HEK293T (cell line): ENCODE measurements at places on chromosomes 6 and 20.
A peak's percentile ranks its signal among the peaks of the same experiment; 100 is the strongest.

DNA sequence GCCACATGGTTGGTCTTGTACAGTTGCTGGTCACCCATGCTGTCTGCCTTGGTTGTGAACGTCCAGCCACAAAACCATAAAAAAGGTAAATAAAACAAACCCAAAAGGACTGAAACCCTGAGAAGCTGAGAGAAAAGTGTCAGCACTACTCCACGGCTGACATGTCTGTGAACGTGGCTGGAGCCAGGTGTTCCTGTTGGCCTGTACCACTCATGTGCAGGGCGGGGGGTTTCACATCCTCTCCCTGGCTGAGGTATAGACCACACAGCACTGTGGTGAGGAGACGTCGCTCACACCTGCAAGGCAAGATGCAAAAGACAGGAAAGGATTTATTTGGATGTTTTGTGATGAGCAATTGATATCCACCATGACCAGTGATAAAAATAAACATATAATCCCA is 51.9 kb upstream of the MRPS10 start:
- DNase-seq: no peak

GRCh38 chr6:22468256-22468965 is 101.0 kb upstream of the HDGFL1 start:
- no peak for DNase-seq

DNA sequence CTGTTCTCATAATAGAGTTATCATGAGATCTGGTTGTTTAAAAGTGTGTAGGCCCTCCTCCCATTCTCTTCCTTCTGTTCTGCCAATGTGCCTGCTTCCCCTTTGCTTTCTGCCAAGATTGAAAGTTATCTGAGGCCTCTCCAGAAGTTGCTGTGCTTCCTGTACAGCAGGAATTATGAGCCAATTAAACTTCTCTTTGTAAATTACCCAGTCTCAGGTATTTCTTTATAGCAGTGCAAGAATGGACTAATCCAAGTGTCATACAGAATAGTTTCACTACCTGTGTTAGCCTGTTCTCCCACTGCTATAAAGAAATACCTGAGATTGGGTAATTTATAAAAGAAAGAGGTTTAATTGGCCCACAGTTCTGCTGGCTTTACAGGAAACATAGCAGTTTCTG is 100.0 kb downstream of the CD24 start:
- no peak for DNase-seq

- no peak for DNase-seq
Observed at GRCh38 chr6:101395345-101395744, 1.8 kb downstream of the GRIK2 start.

DNA sequence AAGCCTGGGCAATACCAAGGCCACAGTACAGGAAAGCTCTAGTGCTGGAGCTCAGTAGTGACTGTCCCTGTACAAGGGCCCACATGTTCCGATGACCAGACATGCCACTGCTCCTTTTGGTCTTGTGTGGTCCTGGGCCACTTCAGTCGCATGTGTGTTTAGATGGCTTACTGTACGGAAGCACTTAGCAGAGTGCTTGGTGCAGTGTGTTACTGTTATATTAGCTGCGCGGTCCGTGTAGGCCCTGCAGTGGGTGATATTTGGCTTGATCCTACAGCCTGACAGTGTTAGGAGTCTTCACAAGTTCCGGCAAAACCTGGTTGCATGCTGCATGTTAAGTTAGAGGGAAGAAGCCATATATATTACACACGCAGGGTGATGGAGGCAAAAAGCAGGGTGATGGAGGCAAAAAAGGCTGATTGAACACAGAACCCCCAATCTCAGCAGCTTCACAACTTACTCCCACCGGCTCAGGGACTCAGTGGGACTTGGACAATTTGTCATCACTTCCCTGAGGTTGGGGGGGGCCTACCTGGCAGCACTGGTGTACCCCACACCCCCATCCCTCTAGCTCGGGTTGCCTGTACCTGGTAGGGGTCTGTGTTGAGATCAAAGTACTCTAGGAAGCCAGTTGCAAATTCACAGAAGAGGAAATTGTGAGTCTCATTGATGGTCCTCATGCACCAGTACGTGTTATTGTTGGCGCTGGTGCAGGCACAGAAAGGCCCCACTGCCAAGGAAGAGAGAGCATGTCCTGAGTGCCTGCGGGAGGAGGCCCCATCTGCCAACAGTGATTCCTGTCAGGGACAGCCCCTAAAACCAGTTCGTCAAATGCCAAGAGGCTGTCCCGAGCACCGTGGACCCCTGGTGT is 122.6 kb downstream of the SULF2 start:
- DNase-seq: no peak

- no peak for DNase-seq
Observed at GRCh38 chr6:143258945-143259344, 191.6 kb downstream of the ADAT2 start.

DNA sequence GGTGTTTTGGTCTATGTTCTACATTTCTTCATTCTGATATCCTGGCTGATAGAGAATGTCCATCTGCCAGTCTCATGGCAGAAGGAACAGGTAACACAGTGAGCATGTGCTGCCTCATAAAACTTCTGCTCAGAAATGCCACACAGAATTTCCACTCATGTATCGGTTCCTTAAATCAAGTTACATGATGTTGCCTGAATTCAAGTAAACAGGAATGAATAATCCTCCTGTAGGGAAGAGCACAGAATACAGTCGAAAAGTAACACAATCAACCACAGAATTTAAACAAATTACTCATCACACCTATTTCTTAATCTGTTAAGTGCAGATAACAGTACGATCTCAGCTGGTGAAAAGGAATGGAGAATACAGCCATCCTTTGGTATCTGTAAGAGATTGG is 74.7 kb downstream of the FAM217A start:
- DNase-seq: no peak

- DNase-seq: no peak
Observed at GRCh38 chr20:5895626-5896025, 54.7 kb downstream of the TRMT6 start.

DNA sequence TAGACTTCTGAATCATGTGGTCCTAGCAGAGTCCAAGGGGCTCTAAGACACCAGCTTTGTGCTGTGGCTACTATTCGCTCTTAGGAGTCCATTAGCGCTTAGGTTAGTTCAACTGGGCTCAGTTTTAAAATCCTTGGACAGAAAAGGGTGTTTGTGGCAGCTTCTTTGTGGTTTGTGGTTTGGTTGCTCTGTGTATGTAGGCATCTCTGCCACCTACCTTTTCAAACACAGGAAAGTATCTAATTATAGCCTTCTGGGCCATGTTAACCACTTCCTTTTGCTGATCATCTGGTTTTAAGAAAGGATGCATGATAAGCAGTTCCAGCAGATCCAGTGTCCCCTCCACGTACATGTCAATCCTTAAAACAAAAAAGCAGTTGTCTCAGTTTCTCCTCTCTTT is 10.8 kb downstream of the GSTA4 start:
- DNase-seq: no peak

GRCh38 chr6:124073021-124073420 is 269.4 kb downstream of the NKAIN2 start:
- no peak for DNase-seq

GRCh38 chr20:6525447-6526303 is 241.8 kb upstream of the BMP2 start:
- DNase-seq: peak; percentile 10

DNA sequence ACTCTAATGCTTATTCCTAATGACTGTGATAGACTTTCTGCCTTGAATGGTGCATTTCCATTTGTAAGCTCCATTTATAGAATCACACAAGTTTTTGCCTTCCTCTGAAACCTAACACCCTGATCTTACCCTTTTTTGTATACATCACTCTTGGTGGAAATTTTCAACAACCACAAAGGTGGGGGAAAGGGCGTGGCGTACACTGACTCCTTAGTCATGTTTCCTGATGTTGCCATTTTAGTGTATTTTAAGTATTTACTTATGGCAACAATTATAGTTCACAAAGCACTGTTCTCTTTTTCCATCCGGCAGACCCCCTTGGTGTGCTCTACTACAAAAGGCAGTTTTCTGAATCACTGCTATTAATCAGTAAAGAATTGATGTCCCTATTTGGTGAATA is 92.0 kb downstream of the ATXN1 start:
- no peak for DNase-seq

GRCh38 chr20:41182296-41183212 is 45.2 kb downstream of the PLCG1 start:
- DNase-seq: no peak

DNA sequence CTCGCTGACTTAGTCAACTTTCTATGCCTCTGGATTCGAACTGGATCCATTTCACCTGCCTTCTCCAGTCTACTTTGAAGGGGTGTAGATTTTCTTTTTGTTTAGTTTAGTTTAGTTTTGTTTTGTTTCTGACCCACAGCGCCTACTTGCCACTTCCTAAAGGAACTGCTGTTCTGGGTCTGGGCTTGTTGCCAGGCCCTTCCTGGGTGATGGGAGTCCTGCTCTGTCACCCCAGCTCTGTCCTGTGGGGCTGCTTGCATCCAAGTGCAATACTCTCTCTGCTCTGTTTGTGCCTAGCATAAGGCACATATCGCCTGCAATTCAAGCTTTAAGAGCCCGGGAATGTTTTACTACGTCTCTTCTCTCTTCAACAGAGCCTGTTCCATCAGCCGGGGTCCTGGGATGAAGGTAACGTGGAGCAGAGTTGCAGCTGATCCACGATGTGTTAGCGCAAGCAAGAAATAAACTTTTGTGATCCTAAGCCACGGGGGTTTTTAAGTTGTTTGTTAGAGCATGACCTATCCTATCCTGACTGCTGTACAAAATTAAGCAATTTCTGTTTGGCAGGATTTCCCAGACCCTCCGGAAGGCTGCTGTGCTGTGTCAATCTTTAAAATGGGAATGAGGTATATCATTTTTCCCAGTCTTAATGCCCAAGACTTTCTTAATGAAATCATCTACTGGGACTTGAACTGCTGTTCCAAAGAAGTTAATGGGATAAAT is 30.9 kb upstream of the TAGAP start:
- DNase-seq: no peak

- DNase-seq: no peak
Observed at GRCh38 chr20:34920055-34920454, 35.6 kb downstream of the GSS start.

DNA sequence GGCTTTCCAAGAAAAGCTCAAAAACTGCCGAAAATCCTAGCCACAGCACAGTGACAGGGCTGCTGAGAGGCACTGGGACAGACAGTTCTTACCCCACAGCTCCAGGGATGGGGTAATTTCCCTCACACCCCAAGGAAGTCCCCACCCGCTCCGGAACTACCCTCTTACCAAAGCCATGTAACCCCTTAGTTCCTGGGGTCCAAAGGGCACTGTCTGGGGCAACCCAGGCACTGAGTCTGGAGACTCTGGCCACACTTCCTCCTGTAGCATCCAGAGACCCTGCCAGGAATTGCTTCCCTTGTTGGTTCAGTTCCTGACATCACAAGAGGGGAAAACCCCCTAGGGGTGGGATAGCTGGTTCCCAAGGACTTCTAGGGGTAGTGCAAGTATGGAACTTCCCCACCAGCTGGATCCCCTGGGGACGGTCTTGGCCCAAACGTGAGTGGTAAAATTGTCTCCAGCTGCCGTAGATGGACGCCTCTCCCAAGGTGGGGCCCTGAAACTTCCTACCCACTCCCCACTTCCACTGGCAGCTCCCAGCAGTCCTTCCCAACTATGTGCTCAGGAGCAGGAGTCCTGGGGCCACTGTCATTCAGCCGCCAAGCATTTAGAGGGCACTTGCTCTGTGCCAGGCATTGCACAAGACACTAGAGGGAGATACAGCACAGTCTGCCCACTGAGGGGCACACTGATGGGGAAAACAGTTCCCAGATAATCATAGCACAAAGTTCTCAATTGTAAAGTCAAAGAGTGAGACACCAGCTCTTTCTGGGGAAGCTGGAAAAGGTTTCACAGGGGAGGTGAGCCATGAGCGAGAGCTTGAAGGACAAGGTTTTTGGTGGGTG is 17.2 kb upstream of the HCK start:
- DNase-seq: no peak

DNA sequence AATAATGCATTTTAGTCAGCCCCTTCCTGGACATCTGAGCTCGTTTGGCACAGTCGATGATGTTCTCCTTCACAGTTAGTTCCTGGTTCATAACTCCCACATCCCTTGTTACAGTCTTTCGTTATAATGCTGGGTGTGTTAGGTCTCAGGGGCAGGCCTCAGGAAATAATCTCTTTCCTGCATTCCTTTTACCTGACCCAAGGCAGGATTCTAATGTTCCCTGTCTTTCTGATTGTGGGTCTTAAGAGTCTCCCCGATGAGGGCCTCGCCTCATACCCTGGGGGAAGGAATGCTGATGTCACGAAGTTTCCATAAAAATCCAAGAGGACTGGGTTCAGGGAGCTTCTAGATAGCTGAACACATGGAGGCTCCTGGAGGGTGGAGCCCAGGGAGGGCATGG is 104.0 kb upstream of the CARMIL1 start:
- DNase-seq: no peak

DNA sequence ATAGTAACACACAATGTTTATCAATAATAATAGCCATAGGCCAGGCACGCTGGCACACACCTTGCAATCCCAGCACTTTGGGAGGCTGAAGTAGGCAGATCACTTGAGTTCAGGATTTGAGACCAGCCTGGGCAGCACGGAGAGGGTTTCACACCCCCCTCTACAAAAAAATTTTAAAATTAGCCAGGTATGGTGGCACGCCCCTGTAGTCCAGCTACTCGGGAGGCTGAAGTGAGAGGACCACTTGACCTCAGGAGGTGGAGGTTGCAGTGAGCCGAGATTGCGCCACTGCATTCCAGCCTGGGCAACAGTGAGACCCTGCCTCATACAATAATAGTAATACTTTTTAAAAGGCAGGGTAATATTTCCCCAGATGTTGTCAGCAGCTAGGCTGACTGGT is 7.9 kb upstream of the MAPRE1 start:
- no peak for DNase-seq

DNA sequence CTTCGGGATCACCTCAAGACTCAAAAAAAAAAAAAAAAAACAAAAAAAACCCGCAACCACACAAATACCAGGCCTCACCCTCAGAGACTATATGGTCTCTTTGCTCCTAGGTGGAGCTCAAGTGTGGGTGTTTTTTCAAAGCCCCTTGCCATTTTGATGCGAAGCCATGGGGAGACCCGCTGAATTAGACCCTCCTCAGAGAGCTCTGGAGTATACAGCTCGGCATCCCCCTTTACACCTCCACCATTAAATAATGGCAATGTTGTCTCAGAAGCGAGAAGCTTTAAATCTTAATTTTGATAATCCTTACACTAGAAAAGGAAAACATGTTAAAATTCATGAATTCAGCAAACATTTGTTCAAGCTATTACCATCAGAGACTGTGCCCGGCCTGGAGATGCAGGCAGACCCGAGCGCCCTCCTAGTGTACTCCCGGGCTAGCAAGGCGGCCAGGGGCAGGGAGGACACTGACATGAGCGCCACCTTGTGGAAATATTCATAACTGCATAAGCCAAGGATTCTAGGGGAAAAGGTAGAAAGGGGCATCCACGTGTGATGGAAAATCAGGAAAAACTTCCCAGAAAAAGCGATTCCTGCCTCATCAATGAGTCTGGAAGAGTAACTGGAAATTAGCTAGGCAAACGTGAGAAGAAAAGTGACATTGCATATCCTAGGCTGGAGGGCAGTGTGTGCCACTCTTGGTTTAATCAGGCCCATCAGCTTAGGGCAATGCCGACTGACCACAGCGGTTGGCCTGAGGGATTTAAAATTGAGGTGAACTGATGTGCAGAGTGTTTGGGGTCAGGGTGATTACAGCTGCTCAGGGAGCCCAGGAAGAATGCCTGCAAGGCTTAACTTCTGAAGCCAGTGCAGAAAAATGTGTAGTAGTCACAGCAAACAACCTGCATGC is 72.5 kb downstream of the B3GAT2 start:
- DNase-seq: peak; percentile 83

- no peak for DNase-seq
Observed at GRCh38 chr6:105384004-105384403, 18.9 kb downstream of the PREP start.
